Vagina (tissue), 2 donors: ENCODE measurements at places on chromosomes 5 and 9. TPM values are rescaled to one million over a fixed set of nuclear protein-coding genes. Genes with fewer than 3 reads are reported as not detected.
A peak's percentile ranks its signal among the peaks of the same experiment; 100 is the strongest.

GRCh38 chr5:141735823-141736222, 53.8 kb upstream of the ARAP3 start:
- no peak overlapping the region for H3K4me3 ChIP-seq
- no peaks in the 10 kb centered on the region for H3K36me3 ChIP-seq
- H3K27ac ChIP-seq: no peak overlapping the region
- no peak for DNase-seq
- no peaks in the 10 kb centered on the region for H3K27me3 ChIP-seq
- no peaks in the 10 kb centered on the region for H3K4me1 ChIP-seq

Gene FGD3
- 19.9 TPM for total RNA-seq

Gene CTXN3
- not detected for total RNA-seq

DNA sequence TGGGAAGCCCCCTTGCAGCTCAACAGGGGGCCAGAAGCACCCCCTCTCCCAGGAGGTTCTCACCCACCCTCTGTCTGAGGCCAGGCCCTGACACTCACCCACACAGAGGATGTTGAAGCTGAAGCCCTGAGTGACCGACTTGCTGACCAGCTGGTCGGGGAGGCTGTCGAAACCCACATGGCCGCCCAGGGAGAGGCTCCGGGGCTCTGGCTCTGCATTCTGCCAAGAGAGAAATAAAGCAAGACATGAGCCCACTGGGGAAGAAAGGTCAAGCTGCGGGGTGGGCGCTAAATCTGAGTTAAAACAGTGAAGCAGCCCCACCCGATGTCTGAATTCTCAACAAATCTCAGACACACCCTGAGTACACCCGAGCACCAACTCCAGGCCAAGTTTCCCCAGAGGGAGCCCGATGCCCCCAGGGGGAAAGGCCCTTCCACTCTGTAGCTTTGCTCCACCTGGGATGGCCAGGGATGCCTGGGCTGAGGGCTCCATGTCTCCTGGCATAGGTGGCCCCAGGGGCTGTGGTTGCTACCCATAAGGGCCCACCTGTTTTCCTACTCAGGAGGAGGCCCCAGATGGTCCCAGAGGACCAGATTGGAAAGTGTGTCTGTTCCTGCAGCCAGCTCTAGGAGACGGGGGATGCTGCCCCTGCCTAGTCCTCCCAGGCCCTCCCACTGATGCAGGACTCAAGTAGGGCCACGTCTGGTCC, 11.6 kb downstream of the SEPTIN8 start:
- H3K36me3 ChIP-seq: no peaks in the 10 kb centered on the region
- no peaks in the 10 kb centered on the region for H3K27me3 ChIP-seq
- no peak overlapping the region for H3K27ac ChIP-seq
- no peak overlapping the region for H3K4me3 ChIP-seq

GRCh38 chr5:158886957-158887356, 212.8 kb downstream of the EBF1 start:
- H3K36me3 ChIP-seq: no peaks in the 10 kb centered on the region
- no peak for DNase-seq
- no peaks in the 10 kb centered on the region for H3K27me3 ChIP-seq
- H3K27ac ChIP-seq: no peak overlapping the region
- H3K4me1 ChIP-seq: peaks cover 12% of the 10 kb centered on the region

GRCh38 chr5:159316519-159317383, 13.5 kb downstream of the IL12B start:
- H3K4me3 ChIP-seq: no peak overlapping the region
- no peaks in the 10 kb centered on the region for H3K36me3 ChIP-seq
- no peak for DNase-seq
- no peak overlapping the region for H3K27ac ChIP-seq
- no peaks in the 10 kb centered on the region for H3K4me1 ChIP-seq
- H3K27me3 ChIP-seq: no peaks in the 10 kb centered on the region

DNA sequence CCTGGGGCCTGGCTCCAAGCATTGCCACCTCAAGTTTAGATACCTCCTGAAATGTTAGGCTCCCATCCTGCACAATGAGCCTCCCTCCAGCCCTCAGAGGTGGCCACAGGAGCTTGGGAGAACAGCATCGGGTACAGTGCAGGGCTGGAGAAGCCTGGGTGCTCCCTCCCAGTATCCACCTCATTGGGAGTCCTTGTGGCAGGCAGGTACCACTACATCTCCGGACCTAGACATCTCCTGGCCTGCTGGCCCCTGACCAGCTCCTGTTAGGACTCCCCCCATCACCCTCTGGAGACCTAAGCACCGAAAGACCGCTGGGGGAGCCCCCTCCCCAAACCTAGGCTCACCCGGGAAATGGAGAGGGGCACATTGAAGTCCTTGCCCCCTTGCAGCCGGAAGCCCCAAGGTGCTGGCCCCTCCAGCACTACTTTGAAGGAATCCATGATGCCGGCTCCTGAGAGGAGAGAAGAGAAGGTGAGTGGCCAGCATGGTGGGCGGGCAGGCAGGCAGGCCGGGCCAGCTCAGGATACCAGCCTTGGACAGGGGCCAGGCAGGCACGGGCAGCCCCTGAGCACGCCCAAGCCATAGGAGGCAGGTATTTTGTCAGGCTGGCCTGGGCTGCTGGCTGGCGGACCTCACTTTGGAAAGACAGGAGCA, 1.2 kb downstream of the PDLIM7 start:
- no peaks in the 10 kb centered on the region for H3K27me3 ChIP-seq
- H3K36me3 ChIP-seq: no peaks in the 10 kb centered on the region
- DNase-seq: no peak
- H3K4me3 ChIP-seq: peak overlapping the region; percentile 91

- peak overlapping the region; percentile 97 for H3K27ac ChIP-seq
- H3K27me3 ChIP-seq: no peaks in the 10 kb centered on the region
- DNase-seq: no peak
- H3K4me3 ChIP-seq: peak overlapping the region; percentile 70
- H3K4me1 ChIP-seq: peaks cover 92% of the 10 kb centered on the region
Observed at GRCh38 chr9:121299467-121300282, 31.7 kb downstream of the GSN start.

Gene SSBP2
- 66.3 TPM for total RNA-seq

Gene FIBCD1
- not detected for total RNA-seq

DNA sequence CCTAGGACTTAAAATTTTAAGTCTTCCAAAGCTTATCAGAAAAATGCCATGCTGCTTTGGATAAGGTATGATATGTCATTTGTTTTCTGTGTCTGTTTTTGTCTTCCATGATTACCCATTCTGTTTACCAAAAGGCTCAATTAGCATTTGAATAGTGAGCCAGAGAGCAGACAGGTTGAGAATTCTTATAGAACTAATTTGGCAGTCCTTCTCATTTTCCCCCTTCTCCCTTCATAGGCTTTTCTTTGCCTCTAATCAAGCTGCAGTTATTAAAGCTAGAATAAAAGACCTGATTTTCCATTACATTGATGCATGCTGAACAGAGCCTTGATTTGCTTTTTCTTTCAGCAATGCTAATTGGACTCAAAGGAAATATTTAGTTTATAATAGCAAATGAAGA, 993.0 kb downstream of the MAT2B start:
- H3K4me3 ChIP-seq: no peak overlapping the region
- no peak overlapping the region for H3K27ac ChIP-seq
- no peaks in the 10 kb centered on the region for H3K4me1 ChIP-seq
- no peaks in the 10 kb centered on the region for H3K27me3 ChIP-seq
- DNase-seq: no peak

Gene PCDHGA8
- 6.4 TPM for total RNA-seq

DNA sequence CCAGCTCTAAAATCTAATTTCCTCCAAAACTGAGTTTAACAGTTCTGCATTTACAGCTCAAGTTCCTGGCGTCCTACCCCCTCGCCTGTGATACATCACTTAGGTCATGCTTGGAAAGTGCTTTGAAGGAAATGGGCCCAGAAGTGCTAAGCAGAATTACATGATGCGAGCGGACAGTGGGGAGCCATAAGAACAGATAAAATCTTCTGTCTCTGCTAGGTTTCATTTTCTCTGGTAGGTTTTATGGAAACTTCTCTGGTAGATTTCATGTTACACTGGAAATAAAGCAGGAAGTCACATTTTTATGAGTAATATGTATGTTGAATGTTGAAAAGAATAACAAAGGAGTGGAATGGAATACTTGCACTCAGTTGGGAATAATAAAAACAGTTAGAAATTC, 138.3 kb downstream of the ZDHHC21 start:
- H3K27me3 ChIP-seq: no peaks in the 10 kb centered on the region
- no peaks in the 10 kb centered on the region for H3K4me1 ChIP-seq
- H3K27ac ChIP-seq: no peak overlapping the region
- no peaks in the 10 kb centered on the region for H3K36me3 ChIP-seq
- no peak overlapping the region for H3K4me3 ChIP-seq
- DNase-seq: no peak

- H3K4me3 ChIP-seq: no peak overlapping the region
- no peak overlapping the region for H3K27ac ChIP-seq
- no peaks in the 10 kb centered on the region for H3K36me3 ChIP-seq
- peaks cover 8% of the 10 kb centered on the region for H3K4me1 ChIP-seq
- DNase-seq: no peak
- no peaks in the 10 kb centered on the region for H3K27me3 ChIP-seq
Observed at GRCh38 chr5:171629628-171630349, 155.8 kb upstream of the SMIM23 start.

Gene RIC1
- 49.8 TPM for total RNA-seq

Gene CFAP157
- not detected for total RNA-seq

- H3K27ac ChIP-seq: no peak overlapping the region
- H3K27me3 ChIP-seq: no peaks in the 10 kb centered on the region
- no peaks in the 10 kb centered on the region for H3K36me3 ChIP-seq
- no peak overlapping the region for H3K4me3 ChIP-seq
Observed at GRCh38 chr5:131381777-131382176, 117.9 kb downstream of the CDC42SE2 start.

DNA sequence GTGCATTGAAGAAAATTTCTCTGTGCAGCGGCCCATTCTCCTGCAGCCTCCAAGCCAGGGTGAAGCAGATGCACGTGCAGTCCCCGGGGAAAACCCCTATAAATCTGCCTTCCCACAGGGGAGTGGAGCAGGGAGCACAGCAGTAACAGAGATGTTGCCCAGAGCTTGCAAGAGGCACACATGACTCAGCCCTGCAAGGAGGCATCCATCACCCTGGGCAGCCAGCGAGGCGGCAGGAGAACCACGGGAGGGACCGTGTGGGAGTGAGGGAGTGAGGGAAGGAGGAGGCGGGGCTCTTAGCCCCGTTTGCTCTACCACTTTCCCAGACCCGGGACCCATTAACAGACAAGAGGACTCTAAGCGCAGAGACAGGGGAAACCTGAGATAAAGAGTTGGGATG, 96.2 kb upstream of the ARAP3 start:
- no peaks in the 10 kb centered on the region for H3K36me3 ChIP-seq
- H3K4me1 ChIP-seq: peaks cover 5% of the 10 kb centered on the region
- no peak overlapping the region for H3K27ac ChIP-seq
- DNase-seq: no peak
- no peak overlapping the region for H3K4me3 ChIP-seq
- H3K27me3 ChIP-seq: no peaks in the 10 kb centered on the region
